ENCODE measurements at places on chromosomes 16 and 17.

DNA sequence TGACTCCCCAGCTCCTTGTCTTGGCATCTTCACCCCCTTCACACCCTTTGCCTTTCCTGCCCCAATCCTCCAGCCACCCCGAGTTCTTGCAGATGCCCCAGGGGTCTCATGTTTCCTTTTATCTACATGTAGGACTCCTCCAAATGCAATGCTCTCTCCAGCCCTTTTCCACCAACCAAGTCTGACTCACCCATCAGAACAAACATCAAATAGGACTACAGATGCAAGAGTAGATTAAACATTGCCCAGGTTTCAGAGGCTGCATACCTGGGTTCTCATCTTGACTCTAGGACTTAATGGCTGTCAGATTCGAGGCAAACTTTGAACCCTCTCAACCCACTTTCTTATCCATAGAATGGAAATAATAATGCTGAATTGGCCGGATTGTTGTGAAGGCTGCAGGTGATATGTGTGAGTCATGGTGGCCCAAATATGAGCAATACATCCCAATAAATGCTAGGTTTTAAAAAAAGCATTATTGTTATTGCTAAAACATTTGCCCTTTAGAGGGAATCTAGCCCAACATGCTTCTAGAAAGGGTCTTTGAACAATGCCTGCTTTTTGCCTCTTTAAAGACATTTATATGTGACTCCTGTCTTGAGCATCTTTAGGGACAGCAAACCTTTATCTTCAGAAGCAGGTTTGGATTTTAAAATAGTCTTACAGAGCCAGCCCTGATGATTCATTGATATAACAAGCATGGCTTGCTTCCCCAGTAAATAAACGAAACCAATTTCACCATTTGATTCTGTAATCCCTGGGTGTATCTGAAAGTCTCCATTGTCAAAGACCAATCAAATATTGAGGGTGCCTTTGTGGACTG is 310.1 kb downstream of the FOXL1 start:
- no peak for DNase-seq

- no peak for DNase-seq
These were observed 2.9 kb upstream of the ABCA10 start for GRCh38 chr17:69231521-69231920.

GRCh38 chr17:39547713-39548478 is 59.8 kb downstream of the NEUROD2 start:
- DNase-seq: peak; percentile 42

GRCh38 chr16:25155553-25156460 is 44.3 kb downstream of the LCMT1 start:
- no peak for DNase-seq

GRCh38 chr16:2473999-2474876 is 689 bp upstream of the TBC1D24 start:
- DNase-seq: peak; percentile 51

DNA sequence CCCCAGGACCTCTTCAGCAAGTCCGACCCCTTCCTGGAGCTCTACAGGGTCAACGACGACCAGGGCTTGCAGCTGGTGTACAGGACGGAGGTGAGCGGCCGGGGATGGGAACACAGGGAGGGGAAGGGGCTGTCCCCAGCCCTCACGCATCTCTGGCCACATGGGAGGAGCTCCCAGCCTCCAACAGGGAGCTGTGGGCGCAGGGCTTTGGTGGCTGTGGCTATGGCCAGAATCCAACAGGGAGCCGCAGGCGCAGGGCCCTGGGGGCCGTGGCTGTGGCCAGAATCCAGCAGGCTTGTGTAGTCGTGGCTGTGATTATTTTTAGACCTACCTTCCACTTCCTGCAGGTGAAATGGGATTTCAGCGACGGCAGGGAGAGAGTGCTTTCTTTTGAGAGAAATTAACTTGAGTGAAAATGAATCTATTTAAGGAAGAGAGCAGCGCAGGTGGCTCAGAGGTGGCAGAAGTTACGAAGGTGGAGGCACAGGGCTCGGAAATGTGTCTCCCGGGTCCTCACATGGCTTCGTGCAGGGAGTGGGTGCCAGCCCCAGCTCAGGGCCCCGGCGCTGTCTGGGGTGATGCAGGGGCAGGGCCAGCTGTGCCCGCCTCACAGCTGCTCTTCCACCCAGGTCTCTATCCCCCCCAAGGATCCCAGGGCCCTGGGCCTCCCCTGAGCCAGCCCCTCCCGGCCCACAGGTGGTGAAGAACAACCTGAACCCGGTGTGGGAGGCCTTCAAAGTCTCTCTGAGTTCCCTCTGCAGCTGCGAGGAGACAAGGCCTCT is 9.4 kb downstream of the CPNE7 start:
- DNase-seq: no peak

DNA sequence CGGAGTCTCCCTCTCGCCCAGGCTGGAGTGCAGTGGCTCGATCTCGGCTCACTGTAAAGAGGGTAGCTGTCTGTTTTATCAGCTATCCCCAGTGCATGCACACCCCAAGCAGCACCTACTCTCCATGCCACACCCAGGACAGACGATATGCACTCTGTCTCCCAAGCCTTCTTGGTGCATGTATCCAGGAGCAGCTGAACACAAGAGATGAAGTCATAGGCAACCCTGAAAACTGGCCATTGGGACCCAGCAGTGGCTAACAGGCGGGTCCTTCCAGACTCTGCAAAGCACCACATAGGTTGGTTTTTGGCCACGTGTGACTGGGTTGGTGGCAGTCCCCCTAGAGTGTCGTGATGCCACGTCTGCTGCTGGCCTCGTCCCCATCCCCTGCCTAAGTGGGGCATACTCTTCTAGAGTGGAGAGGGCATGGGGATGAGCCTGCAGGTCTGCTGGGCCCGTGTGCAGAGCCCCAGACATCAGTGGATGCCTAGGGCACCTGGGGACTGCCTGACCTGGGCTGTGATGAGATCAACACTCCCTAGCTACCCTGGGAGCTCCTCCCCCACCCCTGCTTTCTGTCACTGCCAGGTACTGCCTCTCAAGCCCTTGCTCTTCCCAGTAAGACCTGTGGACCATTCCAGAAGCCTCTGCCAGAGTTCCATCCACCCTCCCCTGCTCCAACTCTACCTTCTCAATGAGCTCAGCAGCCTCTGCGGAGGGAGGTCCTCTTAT is 9.3 kb downstream of the PDE6G start:
- no peak for DNase-seq

GRCh38 chr17:51674579-51675255 is 414.4 kb downstream of the UTP18 start:
- DNase-seq: no peak

DNA sequence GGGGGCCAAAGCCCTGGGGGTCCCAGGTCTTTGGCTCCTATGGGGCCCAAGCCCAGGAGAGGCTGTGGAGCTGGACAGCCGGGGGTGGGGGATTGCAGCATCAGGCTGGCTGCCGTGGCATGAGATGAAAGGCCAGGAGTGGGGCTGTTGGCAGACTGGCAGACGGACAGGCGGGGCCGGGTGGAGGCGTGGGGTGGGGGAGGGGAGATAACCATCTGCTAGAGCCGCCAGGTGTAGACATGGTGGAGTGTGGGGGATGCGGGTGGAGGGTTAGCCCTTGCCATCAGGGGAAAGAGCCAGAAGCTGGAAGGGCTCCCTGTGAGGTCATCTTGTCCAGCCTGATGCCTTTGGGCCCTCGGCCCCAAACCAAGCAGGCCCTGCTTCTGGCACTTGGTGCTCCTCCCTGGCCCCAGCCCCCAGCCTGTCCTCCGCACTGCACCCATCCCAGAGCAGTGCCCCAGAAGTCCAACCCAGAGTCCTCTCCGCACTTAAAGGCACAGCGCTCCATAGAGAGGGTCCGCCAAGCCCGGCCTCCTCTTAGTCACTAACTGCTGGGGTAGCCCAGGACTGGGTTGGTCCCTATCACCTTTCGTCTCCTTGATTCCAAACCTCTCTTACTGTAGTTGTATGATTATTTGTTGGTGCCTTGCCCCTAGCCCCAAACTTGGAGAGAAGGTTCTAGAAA is 33.3 kb upstream of the DLX4 start:
- no peak for DNase-seq

GRCh38 chr17:55237268-55237667 is 27.5 kb upstream of the HLF start:
- no peak for DNase-seq

DNA sequence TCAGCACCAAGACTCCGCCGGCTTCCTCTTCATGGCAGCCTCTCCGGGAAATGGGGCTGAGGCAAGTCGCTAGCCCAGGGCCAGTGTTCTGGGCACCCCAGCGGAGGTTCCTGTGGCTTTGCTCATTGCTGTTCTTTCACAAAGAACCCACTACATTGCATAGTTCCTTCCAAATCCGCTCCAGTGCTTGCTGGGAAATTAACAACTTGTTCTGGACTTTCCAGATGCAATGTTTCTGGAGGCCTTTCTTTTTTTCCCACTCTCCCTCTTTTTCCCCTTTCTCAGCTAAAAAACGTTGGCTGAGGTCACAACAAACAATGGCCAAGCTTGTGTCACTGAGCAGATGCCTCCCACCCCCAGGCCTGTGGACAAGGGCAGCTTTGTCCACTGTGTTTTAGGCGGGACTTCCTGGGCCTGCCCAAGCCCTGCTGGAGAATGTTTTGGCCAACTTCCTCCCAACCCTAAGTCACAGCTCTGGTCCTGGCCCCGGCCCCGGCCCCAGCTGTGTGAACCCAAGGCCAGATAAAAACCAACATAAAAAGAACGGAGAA is 131.5 kb upstream of the RCVRN start:
- DNase-seq: peak; percentile 91

GRCh38 chr17:29060475-29060874 is 17.5 kb downstream of the PIPOX start:
- DNase-seq: no peak

DNA sequence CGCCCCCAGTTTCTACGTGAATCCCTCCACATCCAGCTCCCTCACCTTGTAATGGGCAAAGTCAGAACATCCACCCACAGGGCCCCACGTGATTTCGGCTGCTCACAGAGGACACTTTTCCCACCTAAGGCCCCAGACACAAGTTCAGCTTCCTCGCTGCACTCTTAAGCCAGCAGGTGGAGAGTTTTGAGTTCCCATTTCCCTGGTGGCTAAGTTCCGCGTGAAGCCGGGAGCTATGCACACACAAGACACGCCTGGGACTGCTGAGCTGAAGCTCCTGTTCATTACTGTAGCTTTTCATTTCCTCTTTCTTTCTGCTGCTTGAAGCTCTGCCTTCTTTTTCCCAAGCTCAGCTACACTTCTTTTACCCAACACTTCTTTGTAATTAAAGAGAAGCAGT is 273.8 kb downstream of the NPIPA8 start:
- no peak for DNase-seq

- DNase-seq: no peak
These were observed 83.3 kb upstream of the TNRC6C start for GRCh38 chr17:77875051-77875780.
